CD4-positive, alpha-beta T cell treated with Interleukin-1 beta for 1 hour (primary cell): ENCODE measurements at places on chromosomes 4 and X.

- DNase-seq, result no peak
These were observed 156.9 kb downstream of the TENM3 start for GRCh38 chr4:182400081-182400480.

GRCh38 chr4:58113126-58113525 lies 1002.9 kb upstream of the IGFBP7 start:
- DNase-seq, result no peak

- no peak for DNase-seq
These were observed 334.6 kb upstream of the PPARGC1A start for GRCh38 chr4:24224446-24224845.

DNA sequence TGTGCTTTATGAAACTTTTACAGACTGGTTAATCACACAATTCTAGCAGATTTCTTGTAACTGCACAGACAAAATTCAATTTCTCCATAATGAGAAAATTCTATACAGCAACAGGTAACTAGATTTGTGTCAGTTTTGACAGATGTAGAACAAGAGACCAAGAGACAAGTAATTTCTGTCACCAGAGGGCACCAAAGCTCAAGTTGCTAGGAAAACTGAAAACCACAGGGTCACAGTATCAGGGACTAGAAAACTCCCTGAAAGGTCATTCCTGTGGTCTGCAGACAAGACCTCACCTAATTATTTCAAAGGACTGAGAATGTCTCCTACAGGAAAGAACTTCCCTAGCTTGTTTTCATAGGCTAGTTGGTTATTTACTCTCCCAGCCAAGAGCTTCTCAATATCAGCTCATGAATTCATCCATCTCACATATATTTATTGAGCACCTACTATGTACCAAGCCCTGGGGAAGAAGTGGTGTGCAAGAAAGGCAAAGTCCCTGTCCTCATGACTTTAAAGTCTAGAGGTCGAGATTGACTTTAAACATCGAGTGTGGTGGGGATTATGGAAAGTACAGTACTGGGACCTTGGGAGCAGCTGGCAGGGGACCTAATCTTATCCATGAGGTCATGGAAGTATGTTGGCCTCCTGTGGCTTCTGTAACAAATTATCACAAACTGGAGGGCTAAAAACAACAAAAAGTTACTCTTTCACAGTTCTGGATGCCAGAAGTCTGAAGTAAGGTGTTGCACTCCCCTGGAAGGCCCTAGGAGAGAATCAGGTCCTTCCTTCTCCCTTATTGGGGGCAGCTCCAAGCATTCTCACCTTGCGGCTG lies 47.8 kb upstream of the SETD7 start:
- DNase-seq, result no peak

DNA sequence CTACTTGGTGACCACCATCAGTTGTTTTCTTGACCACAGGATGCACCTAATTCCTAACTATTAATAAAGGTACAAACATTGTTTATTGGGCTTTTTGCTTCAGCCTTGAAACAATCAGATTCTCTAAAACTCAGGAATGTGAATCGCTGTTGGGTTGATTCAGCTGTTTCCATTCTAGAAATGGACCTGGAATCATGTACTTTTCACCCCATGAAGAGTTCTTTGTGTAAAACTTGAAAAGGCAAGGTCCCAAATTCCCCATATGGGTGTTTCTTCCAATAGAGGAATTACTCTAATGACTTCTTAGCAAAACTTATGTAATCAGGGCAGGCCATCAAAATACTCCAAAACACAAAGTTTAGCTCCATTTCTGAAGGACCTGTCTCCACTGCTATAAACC lies 7.4 kb downstream of the AFAP1 start:
- DNase-seq, result no peak

- no peak for DNase-seq
These were observed 261.0 kb downstream of the BMPR1B start for GRCh38 chr4:95018785-95019184.

DNA sequence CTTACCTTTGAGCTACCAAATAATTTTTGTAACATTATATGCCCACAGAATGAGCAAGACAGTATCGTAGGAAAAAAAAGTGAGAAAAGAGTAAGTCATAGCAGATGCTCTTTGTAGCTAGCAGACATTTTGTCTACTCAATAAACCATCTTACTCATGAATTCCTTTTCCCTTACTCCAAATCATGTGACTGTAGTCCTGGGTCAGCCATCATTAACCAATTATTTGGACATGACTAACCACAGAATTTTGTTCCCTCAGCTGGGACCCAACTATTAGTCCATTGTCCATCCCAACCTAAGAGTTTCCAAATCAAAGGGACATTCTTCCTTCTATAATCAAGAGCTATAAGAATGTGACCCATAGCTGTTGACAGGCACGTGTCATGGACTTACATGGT lies 11.4 kb downstream of the UBE2D3 start:
- DNase-seq, result no peak

GRCh38 chr4:113009461-113009860 lies 40.0 kb upstream of the ANK2 start:
- DNase-seq, result no peak

DNA sequence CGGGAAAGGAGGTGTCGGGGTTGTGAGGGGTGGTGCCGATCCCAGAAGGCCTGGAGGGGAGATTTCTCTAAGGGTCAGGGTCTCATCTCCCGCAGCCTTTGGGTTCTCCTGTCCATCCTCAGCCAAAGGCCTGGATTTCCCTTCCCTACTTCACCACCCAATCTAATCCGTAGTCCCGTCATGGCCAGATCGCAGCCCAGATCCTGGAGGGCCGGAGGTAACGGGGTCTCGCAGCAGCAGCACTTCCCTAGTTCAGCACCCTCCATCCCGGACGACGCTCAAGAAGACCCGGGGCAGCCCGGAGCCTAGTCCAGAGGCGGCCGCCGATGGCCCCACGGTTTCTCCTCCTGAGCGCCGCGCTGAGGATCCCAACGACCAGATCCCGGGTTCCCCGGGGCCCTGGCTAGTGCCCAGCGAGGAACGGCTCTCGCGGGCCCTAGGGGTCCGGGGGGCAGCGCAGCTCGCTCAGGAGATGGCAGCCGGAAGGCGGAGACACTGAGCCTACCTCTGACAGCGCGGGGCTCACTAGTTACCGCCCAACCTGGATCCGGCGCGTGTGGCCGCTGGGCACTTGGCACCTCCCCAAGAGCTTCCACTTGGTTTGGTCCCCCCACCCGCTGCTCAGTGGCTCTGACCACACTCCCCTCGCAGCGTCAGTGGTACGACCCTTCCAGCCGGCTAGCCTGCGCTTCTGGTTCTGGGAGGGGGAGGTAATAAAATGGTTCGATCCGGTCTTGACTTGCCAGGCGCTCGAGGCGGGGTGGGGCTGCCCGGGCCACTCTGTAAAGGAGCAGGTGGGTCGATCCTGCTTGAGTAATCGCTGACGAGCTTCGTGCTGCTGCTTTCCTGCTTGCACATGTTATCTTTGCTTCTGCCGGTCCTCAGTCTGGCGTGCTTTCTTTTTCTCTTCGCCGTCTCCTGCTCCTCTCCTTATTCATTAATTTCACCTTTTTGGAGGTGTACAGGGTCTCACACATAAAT lies 3.6 kb downstream of the MAGIX start:
- peak; percentile 82 for DNase-seq

DNA sequence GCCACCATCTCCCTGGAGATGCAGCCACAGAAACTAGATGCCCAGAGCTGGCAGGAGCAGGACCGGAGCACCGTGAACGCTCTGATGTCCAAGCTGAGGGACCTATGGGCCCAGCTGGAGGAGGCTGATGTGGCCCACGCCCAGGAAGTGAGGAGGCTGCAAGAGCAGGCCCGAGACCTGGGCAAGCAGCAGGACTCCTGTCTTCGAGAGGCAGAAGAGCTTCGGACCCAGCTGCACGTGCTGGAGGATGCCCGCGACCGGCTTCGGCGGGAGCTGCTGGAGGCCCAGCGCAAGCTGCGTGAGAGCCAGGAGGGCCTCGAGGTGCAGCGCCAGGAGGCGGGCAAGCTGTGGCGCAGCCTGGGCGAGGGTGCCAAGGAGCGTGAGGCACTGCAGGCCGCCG lies 14.2 kb downstream of the SMIM10L2A start:
- DNase-seq, result no peak

- no peak for DNase-seq
These were observed 44.4 kb downstream of the SEL1L3 start for GRCh38 chr4:25818371-25818871.

DNA sequence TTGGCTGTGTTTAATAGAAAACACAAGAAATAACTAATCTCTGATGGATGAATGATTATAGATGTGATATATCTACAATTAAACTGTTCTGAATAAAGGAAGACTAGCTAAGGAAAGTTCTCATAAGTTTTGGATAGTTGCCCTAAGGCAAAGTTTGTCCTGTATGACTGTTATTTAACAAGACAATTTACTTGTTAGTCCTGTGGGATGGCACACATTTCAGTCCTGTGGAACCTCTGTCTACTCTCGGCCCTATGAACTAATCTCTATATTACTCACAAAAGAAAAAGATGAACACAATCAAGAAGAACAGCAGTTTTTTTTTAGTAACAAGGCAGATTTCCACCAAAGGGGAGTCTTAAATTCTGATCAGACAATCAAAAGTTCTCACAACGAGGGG lies 314.6 kb downstream of the CCSER1 start:
- no peak for DNase-seq

DNA sequence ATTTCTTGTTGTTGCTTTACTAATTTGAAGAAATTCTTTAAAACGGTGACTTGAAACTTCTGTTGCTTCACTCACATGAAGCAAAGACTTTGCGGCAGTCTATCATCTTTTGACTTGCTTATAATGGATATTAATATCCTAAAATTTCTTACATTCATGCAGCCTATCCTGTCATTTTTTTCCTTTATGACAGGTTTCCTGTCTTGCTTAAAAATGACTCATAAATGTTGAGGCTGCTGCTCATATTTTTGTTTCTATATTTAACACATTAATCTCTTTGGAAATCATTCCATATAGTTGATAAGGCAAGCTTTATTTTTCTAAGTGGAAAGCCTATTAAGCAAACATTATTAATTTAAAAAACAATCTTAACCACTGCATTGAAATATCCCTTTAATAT lies 176.6 kb upstream of the GALNTL6 start:
- DNase-seq, result no peak

GRCh38 chrX:44071847-44072551 lies 98.8 kb upstream of the NDP start:
- DNase-seq, result no peak

GRCh38 chrX:77548751-77549150 lies 101.6 kb downstream of the FGF16 start:
- no peak for DNase-seq

GRCh38 chr4:73735231-73735630 lies 5.1 kb upstream of the CXCL8 start:
- DNase-seq, result no peak

DNA sequence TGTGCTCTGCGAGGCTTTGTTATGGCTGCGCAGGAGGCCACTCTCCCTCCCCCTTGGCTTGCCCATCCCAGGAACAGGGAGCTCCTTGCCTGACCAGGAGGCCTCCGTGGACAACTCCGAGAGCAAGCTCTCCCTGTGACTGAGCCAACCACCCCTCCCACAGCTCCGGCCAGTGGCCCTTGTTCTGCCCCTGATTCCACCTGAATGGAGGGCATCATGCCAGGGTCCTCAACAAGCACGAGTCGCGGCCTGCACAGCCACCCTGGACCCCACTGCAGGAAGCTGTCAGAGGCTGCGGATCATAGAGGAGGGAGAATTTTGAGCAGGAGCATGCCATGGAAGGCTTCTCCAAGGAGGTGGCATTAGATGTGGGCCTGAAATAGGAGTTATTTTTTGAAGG lies 44.8 kb upstream of the GRPEL1 start:
- no peak for DNase-seq

DNA sequence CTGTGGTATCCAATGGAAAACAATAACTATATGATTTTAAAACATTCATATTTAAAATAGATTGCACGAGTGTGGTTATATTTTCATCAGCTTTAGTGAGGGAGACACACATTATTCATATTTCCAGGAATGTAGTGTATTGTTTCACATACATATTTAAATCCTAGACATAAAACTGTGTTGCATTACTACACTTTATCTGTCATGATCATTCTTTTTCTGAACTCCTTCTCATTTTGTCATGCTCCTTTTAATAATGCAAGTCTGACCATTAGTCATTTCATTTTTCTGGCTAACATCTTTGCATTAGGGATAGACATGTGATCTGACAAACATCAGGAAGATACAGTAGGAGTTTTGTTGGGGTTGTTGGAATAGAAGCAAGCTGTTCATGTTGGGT lies 1382.7 kb downstream of the PCDH7 start:
- no peak for DNase-seq

DNA sequence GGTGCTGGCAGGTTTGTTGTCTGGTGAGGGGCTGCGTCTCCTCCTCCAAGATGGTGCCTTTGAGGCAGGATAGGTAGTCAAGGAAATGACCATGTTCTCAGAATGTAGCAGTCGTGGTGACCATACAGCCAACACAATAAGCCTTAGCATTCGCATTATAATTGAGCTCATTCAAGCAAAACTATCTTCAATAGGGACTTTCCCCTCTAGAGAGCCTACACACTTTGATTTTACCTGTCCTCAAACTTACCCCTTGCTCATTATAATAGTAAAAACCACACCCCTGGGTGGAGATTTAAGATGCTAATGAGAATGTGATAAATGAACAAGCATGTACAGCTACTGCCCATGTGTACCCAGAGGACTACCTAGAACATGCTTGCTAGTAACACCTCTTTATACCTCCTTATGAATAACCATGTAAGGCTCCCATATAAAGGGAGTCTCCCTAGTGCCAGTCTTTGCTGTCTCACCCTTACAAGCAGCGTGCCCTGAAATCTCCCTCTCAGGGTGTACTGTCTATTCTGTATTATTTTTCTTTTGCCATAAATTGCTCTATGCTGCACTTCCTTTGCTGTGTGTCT lies 48.2 kb downstream of the FGFBP1 start:
- no peak for DNase-seq

DNA sequence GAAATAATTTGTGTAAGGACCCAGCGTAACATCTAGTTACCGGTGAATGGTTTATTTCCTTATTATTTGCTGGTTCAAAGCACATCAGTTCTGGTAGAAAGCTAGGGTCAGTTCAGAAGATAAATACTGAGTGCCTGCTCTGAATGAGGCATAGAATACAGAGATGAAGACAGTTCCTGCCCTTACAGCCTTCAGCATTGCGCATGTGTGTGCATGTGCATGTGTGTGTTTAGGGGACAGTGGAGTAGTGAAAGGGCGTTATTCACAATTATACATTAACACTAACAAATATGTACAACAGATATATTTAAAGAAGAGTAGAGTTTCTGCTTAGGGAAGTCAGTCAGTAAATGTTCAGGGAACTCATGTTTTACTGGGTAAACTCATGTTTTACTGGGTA lies 29.1 kb downstream of the CEP135 start:
- no peak for DNase-seq

GRCh38 chr4:14701896-14702295 lies 300.4 kb upstream of the CPEB2 start:
- no peak for DNase-seq

- DNase-seq, result no peak
These were observed 48.6 kb upstream of the ARSJ start for GRCh38 chr4:114028071-114028470.
